ENCODE measurements at places on chromosomes 1 and 21.

GRCh38 chr1:226733304-226733703 lies 5.8 kb downstream of the ITPKB start:
- DNase-seq, result no peak

GRCh38 chr1:56472860-56473259 lies 106.5 kb downstream of the PLPP3 start:
- DNase-seq, result no peak

DNA sequence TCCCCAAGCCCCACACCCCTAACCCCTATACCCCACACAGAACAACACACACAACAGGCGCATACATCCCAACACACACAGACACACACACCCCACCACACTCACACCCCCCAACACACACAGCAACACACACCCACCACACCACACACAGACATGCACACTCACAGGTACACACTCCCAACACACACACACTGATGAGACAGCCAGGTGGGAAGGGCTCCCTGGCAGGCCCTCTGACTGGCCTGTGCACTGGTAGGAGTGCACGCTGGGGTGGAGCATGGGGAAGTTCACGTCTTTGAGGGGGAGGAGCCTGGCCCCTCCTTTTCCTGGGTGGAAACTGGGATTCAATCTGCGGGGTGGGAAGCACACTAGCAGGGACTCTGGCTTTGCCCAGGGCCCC lies 116.7 kb downstream of the RHOU start:
- no peak for DNase-seq

GRCh38 chr1:14940285-14940870 lies 213.2 kb upstream of the TMEM51 start:
- DNase-seq, result no peak

DNA sequence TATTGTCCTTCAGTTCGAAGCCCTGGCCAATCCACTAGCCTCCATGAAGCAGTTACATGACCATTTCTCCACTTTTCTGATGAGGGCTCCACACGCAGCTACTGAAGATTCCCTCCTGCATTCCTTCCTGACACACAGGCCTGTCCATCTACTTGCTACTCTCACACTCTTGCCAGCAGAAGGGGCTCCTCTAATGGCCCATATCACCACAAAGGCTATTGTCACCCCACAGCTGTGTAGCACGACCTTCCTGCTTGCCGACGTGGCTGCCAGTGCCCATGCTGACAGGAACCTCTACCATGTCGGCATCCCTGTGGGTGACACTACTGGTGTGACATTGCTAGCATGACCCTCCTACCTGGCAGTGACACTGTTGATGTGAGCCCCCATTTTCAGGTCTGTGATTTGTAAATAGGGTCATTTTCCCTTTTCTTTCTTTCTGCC lies 1528.6 kb upstream of the TPTE start:
- DNase-seq, result no peak

DNA sequence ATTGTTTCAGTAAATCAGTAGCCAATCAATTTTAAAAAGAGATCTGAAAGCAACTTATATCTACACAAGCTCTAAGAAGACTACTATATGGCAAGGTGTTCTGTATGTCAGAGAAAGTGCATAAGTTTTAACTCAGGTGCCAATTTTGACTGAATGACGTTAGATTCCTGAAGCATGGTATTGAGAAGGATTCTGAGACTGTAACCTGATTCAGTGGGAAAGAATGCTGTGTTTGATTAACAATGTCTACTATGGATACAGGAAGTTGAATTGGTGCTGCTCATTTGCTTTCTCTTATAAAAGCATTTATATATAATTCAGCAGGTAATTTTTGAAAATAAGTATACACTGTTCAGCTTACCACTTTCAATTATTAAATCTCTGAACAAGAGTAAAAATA lies 156.3 kb downstream of the PAPPA2 start:
- DNase-seq, result no peak

DNA sequence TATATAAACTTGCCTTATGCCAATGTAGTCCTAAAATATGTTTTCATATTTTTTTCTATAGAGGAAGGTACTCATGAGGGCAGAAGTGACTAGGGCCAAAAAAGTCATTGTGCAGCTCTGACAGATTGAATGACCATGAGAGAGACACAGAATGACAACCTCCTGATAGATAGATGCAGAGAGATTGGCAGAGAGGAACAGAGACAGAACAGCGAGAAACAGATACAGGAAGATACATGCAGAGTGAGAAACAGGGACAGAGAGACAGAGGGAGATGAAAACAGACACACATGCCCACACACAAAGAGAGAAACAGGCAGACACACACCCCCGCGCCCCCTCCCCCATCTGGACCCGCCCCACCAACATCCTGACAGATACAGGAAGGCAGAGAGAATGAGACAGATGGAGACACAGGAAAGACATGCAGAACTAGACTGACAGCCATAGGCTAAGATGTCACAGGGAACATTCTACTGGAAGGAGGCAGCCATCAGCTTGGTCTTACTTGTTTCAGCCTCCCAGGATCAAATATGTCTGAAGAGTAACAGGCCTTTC lies 211.1 kb downstream of the ST6GALNAC3 start:
- DNase-seq, result peak; percentile 73

DNA sequence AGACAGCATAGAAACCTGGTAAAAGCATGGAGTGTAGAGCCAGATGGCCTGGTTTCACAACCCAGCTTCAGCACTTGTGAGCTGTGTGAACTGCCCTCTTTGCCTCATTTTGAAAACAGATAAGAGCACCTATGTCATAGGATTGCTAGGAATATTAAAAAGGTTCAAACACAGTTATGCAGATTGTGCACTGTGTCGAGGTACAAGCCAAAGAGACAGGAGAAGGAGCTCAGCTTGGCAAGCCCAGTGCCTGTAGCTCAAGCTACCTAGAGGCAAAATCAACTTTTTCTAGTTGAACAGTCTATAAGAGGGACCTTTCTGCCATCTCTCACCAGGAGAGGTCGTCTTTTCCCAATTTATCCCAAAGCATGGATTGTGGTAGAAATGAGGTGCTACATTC lies 5.0 kb downstream of the CHODL start:
- peak; percentile 83 for DNase-seq
